Caco-2 (cell line): ENCODE measurements at places on chromosomes 12 and 14.

DNA sequence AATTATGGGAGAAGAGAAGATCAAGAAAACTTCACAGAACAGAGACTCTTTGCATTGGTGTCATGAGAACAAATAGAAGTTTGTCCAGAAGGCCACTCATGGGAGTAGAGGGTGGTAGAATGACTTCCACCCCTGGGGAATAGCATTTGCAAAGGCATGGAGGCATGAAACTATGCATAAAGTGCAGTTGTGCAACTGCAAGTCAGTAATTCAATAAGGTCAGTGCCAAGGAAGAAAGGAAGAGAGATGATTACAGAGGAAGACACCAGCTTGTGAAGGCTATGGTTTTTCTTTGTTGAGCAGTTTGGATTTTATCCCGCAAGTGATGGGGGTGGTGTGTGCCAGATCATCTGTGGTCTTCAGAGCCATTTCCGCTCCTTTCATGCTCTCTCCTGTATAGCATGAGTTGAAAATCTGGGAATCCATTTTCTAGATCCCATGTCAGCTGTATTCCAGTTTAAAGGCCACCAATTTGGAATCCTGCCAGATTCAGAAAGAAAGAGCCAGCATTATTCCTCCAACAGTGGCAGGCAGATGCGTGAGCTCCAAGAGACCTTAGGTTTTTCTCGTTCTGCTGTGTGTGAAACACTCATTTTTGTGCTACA is 67.6 kb upstream of the GRIN2B start:
- DNase-seq = no peak

DNA sequence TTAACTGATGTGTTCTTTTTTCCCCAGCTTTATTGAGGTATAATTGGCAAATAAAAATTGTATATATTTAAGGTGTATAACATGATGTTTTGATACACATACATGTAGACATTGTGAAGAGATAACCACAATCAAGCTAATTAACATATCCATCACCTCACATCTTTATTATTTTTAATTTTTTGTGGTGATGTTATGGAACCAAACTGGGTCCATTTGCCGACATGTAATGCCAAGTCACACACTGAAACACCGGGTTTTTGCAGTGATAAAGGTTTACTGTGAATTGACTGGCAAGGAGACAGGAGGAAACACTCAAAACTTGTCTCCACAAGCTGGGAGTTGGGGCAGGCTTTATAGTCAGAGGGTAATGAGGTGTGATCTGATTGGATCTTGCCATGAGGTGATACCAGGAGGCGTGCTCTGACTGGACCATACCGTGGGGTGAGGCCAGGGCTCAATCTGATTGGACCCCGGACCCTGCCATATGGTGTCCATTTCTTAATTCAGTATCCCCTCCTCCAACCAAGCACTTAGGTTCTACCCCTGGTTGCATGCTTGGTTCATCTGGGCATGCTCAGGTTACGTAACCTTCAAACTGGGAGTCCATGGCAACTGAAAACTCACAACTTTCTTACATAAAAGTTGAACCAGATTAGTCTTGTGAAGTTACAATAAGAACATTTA is 11.8 kb upstream of the WSCD2 start:
- DNase-seq = no peak

DNA sequence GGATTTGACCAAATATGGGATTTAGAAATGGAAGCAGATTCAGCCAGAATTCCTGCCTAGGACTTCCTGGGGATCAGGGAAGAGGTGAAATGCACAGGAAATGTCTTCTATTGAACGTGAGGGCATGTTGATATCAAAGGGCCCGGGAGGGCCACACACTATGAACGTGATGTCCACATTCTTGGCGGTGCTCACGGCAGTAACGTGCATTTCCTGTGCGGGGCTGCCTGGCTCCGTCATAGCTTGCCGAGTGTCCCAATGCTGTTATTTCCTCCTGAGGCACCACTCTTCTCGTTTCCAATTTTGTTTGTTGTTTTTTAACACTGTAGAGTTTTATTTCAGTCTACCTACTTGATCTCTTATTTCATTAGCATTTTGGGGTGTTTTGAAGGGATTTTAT is 67.3 kb downstream of the ZNF664 start:
- no peak for DNase-seq

DNA sequence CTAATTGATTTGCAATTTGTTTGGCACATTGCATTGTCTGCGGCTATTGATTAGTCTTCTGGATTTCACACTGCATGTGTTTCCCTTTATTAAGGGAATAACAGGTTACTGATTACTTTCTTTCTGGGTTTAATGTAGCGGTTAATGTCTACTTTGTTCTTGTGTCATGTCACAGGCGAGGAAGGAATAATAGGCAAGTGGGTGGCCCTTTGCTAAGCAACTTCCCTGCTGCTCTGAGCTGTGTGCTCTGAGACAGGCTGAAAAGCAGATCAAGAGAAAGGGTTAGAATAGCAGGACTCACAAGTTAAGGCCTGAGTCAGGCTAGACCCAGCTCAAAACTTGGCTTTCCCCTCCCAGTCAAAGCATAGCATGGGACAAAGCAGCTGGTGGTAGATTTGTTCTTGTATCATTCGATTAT is 77.2 kb downstream of the NKX2-1 start:
- no peak for DNase-seq

GRCh38 chr12:62258941-62259630 is 1.1 kb upstream of the USP15 start:
- peak; percentile 1 for DNase-seq

GRCh38 chr14:28375295-28375694 is 391.3 kb upstream of the FOXG1 start:
- DNase-seq = peak; percentile 37

DNA sequence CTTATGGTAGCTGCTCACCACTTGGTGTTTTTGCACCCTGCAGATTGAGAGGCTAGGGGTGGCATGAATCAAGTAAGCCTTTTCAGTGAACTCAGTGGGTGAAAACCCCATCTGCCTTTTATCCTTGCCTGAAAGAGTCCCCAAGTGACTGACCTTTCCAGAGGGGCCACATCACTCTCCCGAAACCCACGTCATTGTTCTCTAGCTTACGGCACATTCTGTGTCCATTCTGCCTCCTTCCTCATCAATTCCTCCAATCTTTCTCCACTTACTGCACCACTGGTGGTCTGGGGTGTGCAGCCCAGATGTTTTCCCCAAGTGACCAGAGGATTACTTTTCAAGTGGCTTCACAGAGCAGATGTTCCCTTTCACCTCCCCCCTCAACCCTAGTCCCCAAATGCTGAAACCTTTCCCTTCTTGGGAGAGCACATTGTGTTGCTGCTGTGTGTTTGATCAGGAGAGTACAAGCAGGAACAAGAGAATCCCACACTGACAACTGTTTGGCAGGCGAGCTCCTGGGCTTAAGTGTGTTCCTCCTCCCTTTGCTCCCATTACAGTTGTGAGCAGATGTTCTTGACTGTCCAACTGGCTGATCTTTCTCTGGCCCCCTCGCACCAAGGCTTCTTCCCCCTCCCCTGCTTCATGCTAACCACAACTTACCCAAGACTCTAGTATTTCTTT is 138.0 kb upstream of the IGF1 start:
- no peak for DNase-seq

DNA sequence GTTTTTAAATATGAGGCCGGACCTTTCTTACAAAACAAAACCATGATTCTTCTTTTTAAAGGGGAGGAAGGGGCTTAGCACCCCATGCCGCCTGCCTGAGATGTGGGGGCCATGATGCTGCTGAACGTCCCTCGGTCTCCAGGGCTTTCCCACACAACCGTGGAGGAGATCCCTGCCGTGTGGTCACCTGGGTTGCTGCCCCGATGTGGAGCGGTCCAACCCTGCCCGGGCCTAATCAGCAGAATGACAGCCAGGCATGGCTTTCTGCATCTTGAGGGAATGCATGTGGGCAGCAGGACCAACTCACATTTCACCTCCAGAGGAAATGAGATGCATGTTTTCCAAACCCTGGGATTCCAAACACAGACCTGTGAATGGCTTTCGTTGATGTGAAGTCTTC is 48.9 kb upstream of the C14orf180 start:
- DNase-seq = no peak

GRCh38 chr12:25549120-25549519 is 4.0 kb downstream of the LMNTD1 start:
- DNase-seq = no peak

GRCh38 chr12:101928556-101928955 is 51.2 kb downstream of the DRAM1 start:
- no peak for DNase-seq

- DNase-seq = peak; percentile 66
Measured at GRCh38 chr12:12717586-12718380, 615 bp downstream of the CDKN1B start.

DNA sequence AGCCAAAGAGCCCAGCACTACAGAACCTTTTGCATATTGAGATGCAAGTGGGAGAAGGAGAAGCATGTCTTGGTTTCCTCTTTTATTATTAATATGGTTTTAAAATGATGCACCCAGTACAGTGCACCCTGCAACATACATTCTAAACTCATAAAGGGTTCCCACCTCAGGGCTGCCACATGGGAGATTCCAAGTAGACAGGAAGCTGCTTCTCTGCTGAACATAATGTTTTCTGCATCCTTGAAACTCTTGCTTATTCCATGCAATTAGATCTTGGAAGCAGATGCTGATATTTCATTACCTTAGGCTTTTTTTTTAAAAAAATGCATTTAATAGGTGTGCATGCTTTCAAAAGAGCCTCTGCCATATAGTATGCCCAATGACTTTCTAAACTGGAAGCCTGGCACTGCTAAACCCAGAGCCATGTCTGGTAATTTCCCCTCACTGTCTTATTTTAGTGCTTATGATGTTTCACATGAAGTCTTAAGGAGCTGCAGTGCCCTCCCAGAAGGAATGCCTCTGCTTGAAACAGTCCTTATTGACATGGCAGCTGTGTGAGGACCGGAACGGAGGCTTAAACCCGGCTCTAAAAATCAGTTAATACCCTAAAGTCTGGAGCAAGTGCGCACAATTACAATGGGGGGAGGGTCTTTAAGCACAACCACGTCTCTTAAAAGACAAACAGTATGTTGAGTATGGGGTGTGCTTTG is 2.0 kb upstream of the SIX1 start:
- DNase-seq = no peak

- DNase-seq = no peak
Measured at GRCh38 chr12:110351119-110351518, 52.4 kb downstream of the ANAPC7 start.

DNA sequence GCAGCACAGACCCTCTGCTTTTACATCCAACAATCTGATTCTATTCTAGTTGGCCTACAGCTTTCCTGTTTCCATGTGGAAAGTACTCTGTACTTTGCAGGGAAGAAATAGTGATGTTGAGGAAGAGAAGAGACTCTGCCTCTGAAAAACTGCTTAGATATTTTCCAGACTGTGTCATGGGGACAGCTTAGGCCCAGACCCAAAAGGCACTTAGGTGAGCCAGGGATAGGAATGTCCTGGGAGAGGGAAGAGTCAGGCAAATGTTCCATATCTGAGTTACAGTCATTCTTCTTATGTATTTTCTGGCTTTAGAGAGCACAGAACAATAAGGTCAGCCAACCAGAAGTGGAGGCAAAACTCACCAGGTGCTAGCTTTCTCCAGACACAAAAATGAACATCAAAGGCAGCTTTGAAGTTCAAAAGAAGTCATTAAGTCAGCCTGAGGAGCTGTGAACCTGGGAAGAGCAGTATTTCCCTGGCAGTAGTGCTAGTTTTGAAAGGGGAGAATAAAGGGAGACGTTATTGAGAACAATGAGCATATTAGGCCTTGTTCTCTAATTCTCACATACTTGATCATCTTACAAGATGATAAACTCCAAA is 199.7 kb upstream of the LMNTD1 start:
- no peak for DNase-seq

- DNase-seq = no peak
Measured at GRCh38 chr14:35299708-35300107, 7.5 kb downstream of the PSMA6 start.

- DNase-seq = no peak
Measured at GRCh38 chr12:71465796-71466195, 26.2 kb downstream of the LGR5 start.

DNA sequence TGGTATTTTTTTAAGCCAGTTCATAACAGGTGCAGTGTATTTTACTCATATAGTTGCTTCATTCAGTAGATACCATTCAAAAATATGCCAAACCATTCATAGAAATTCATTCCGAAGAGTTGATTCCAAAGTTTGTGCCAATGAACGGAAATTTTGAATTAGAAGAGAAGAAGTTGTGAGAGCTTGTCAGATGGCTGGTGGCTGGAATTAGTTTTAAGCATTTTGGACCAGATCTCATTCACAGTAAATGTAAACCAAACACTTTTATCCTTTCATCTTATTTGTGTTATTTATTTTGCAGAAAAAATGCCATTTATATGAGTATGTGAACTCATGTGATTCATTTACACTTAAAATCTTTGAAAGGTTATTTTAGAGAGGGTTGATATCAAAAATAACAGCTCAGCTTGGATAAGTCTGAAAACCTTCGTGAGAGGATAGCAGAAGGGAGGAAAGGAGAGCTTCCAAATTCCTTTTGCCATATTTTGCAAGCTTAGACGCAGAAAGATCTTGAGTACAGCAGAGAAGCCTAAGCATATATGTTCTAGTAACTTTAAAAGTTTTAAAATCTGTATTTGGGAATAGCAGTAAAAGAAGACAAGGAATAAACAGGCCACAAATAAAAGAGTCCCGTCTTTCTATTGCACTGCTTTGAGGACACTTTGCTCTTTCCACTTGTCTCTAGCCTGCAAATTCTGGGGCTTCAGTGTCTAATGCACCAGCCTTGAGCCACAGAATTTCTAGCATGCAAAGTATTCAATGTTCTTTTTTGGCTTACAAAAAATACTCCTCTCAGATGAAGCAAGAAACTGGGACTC is 253.6 kb upstream of the FLRT2 start:
- DNase-seq = no peak

DNA sequence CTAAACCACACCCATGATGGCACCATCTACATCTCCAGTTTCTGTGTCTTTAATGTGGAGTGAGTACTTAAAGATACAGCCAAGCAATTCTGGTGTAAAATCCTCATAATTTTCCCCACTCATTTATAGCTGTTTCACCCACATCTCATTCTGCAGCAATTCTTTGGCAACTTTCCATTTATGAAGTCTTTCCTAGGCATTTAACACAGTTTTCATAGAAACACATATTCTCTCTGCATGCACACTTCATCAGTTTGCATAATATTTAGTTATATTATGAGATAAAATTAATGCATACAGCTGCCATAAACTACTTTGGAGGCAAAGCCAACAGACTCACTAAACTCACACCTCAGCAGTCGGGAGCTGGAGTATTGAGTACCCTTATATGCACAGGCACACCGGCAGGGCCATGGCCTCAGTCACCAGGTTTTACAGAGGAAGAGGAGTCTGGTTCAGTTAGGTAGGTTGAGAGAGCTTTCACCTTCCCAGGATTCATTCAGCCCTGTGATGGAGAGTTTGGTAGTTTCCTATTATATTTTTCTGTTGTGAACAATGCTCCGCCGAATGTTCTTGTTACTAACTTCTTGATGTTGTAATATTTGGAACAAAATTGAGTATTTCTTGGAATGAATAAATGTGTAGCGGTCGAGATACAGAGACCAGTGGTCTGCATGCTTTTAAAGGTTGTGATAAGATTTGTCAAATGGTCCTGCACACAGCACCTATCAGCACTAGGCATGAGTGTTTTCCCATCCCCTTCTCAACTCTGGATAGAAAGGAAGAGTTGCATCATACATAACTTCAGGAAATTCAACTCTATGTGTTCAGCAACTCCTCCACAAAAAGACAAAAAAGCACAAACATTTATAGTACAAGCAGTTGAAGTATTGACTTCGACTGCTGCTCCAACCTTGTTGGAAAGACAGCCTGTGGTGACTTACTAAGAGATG is 123.5 kb downstream of the TTC8 start:
- no peak for DNase-seq
